ENCODE measurements at places on chromosomes 7 and 10.

GRCh38 chr7:151245360-151246101, 3.0 kb downstream of the SMARCD3 start:
- no peak overlapping the region for H3K4me3 ChIP-seq
- peak overlapping the region; percentile 3 for H3K27ac ChIP-seq
- no peaks in the 10 kb centered on the region for H3K27me3 ChIP-seq
- H3K36me3 ChIP-seq = no peaks in the 10 kb centered on the region
- DNase-seq = peak; percentile 53

DNA sequence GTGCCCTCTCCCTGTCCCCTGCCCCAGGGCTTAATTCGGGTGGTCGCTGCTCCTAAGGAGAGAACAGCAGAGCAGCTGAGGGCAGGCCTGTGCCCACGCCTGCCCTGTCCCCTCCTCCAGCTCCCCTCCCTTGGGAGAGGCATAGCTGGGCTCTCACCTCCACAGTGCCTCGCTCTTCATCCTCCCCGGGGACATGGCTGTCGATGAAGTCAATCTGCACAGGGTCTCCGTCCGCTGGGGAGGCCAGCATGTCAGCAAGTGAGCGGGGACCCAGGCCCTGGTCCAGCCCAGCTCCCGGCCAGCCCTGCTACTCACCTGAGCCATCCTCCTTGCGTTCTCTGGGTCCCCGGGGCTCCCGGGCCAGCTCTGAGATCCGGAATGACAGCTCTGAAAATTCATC, 3.8 kb upstream of the SAP25 start:
- no peaks in the 10 kb centered on the region for H3K27me3 ChIP-seq
- peaks cover 2% of the 10 kb centered on the region for H3K4me1 ChIP-seq
- no peak overlapping the region for H3K4me3 ChIP-seq

DNA sequence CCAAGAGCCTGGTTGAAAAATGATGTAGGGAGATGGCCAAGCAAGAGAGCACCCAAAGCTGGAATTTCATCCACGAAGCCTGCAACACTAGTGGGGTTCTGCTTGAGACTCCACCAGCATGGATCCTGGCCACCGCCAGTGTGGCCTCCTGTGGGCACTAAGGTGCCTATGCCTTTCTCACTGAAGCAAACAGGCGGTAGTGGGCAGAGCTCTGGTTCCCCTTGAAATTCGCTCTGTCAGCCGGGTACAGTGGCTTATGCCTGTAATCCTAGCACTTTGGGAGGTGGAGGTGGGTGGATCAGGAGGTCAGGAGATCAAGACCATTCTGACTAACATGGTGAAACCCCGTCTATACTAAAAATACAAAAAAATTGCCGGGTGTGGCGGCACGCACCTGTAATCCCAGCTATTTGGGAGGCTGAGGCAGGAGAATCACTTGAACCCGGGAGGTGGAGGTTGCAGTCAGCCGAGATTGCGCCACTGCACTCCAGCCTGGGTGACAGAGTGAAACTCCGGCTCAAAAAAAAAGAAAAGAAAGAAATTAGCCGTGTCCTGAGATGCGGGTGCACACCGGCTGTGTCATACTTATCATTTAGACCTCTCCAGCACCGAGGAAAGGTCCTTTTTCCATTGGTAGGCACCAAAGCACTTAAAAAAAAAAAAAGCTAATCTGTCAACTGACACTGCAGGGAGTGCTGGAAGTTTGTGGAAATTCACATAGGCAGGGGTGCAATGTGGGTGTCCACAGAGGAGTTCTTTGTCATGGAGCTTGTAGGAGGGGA, 28.3 kb downstream of the CCM2 start:
- peaks cover 5% of the 10 kb centered on the region for H3K4me1 ChIP-seq
- H3K27ac ChIP-seq = no peak overlapping the region
- H3K4me3 ChIP-seq = no peak overlapping the region
- H3K27me3 ChIP-seq = no peaks in the 10 kb centered on the region
- H3K36me3 ChIP-seq = no peaks in the 10 kb centered on the region

- H3K36me3 ChIP-seq = no peaks in the 10 kb centered on the region
- no peaks in the 10 kb centered on the region for H3K27me3 ChIP-seq
- DNase-seq = no peak
These were observed 60.4 kb downstream of the FZD1 start for GRCh38 chr7:91324663-91325062.

GRCh38 chr7:116986611-116987565, 33.6 kb downstream of the ST7 start:
- H3K36me3 ChIP-seq = no peaks in the 10 kb centered on the region

DNA sequence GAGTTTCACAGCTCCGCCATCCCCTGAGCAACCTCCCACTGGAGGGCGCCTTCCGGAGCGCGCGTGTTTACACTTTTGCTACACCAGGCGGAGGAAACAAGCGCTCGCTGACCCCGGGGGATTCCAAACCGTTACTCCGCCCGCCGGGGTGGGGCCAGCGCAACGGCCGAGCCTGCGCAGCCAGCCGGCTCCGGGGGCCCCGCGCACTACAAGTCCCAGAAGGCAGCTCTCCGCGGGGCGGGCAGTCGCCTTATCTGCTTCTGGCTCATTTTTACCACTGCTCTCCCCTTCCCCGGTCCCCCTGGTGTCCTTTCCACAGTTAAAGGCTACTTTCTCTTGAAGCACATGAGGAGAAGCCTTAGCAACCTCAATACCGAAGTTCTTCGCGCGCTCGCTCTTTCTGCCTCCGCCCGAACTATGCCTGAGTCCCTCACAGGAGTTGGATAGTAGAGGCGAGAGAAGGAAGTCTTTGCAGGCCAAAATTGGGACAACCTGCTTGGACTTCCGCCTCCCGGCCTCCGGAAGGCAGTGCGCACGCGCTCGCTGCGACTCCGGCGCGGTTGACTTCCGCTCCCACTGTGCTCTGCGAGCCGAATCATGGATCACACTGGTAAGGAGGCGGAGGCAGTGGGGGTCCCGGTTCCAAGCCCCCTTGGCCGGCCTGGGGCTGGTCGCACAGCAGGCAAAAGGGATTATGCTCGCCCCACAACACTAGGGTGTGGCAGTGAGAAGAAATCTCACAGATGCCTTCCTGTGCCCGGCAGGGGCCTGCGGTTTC, at the start of gene CBLL1:
Gene CBLL1, plus strand, starts transcription at position 576 of the 778 bp plus-strand sequence. Its CDS starts 22 bp downstream, at position 598.
- DNase-seq = peak; percentile 97
- peaks cover 20% of the 10 kb centered on the region for H3K4me1 ChIP-seq
- H3K4me3 ChIP-seq = peak within 1 kb of the TSS; percentile 82
- no peaks in the 10 kb centered on the region for H3K27me3 ChIP-seq

GRCh38 chr10:108014145-108014901, 849.8 kb upstream of the SORCS1 start:
- H3K27ac ChIP-seq = no peak overlapping the region
- H3K27me3 ChIP-seq = no peaks in the 10 kb centered on the region
- H3K4me3 ChIP-seq = no peak overlapping the region

GRCh38 chr7:139092090-139092796, 17.3 kb downstream of the ZC3HAV1 start:
- no peak overlapping the region for H3K27ac ChIP-seq
- peaks cover 7% of the 10 kb centered on the region for H3K36me3 ChIP-seq
- no peaks in the 10 kb centered on the region for H3K4me1 ChIP-seq
- H3K4me3 ChIP-seq = no peak overlapping the region
- peaks cover 2% of the 10 kb centered on the region for H3K27me3 ChIP-seq

GRCh38 chr10:114544045-114544659, 113.9 kb downstream of the ABLIM1 start:
- peaks cover 3% of the 10 kb centered on the region for H3K4me1 ChIP-seq
- no peak overlapping the region for H3K27ac ChIP-seq
- H3K4me3 ChIP-seq = no peak overlapping the region
- no peak for DNase-seq

GRCh38 chr10:78889536-78890063, 179.2 kb upstream of the ZMIZ1 start:
- DNase-seq = no peak
- H3K4me3 ChIP-seq = no peak overlapping the region
- no peak overlapping the region for H3K27ac ChIP-seq
- H3K4me1 ChIP-seq = no peaks in the 10 kb centered on the region
- no peaks in the 10 kb centered on the region for H3K27me3 ChIP-seq

GRCh38 chr10:33307835-33308234, 26.6 kb downstream of the NRP1 start:
- H3K27ac ChIP-seq = no peak overlapping the region
- no peak for DNase-seq
- no peaks in the 10 kb centered on the region for H3K27me3 ChIP-seq
- H3K4me3 ChIP-seq = no peak overlapping the region
- peaks cover 8% of the 10 kb centered on the region for H3K36me3 ChIP-seq

DNA sequence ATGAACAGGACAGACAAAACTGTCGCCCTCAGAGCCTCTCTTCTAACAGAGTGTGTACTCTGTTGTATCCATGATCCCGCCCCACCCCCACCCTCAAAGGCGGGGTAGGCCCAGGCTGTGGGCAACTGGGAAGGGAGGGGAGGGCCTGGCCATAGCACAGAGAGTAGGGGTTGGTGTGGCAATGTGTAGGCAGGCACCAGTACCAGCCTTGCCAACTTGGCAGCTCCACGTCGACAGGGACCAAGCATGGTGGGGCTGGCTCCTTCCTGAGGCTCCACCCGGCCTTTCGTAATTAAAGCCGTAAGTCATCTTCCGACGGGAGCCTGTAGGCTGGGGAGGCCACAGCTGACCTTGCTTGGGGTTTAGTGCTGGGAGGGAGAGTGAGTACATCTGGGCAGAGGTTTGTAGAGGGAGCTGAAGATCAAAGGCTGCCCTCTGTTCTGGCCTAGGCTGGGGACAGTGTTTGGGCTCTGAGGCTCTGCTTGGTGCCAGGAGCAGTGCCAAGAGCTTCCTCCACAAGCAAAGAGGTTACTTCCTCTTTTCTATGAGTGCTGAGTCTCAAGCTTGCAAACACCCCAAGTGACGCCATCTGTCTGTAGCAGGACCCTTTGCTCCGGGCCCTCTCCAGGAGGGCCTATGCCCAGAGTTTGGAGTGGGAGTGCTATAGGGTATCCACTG, 121.6 kb downstream of the C10orf105 start:
- no peak overlapping the region for H3K4me3 ChIP-seq
- H3K27ac ChIP-seq = no peak overlapping the region
- peak; percentile 49 for DNase-seq

DNA sequence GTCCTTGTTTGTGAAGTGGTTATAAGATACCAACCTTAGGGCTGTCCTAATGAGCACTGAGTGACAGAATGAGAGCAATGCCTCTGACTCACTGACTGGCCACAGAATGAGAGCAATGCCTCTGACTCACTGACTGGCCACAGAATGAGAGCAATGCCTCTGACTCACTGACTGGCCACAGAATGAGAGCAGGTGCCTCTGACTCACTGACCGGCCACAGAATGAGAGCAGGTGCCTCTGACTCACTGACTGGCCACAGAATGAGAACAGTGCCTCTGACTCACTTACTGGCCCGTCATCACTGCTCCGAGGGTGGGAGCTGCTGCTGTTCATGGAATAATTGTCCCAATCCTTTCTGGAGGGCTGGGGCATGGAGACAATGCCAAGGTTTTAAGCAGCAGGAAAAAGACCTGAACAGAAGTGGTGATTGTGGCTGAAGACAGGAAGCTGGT, 265.2 kb upstream of the PPP2R2D start:
- no peak for DNase-seq
- no peaks in the 10 kb centered on the region for H3K27me3 ChIP-seq
- no peak overlapping the region for H3K4me3 ChIP-seq
- no peaks in the 10 kb centered on the region for H3K4me1 ChIP-seq

- no peak overlapping the region for H3K27ac ChIP-seq
- no peak for DNase-seq
- H3K4me1 ChIP-seq = no peaks in the 10 kb centered on the region
- no peak overlapping the region for H3K4me3 ChIP-seq
These were observed 90.0 kb downstream of the PLCE1 start for GRCh38 chr10:94083662-94084265.

GRCh38 chr10:26881600-26882331, 21.0 kb upstream of the ABI1 start:
- no peaks in the 10 kb centered on the region for H3K4me1 ChIP-seq
- H3K27ac ChIP-seq = no peak overlapping the region
- H3K36me3 ChIP-seq = no peaks in the 10 kb centered on the region
- no peak overlapping the region for H3K4me3 ChIP-seq

DNA sequence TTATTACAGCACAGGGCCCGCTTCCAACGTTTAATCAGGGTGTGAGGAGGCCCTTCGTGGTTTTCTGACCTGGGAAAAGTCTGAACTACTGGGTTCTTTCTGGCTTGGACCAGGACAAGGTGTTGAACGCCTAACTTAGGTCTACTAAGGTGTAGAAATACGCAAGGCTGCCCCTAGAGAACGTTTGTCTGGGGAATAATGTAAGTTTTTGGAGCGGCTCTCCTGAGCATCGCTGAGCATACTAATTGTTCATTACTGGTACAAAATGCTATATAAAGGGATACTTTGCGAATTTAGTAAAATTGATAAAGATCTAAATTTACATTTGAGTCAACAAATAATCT, 32.4 kb upstream of the TOMM7 start:
- H3K27me3 ChIP-seq = no peaks in the 10 kb centered on the region
- peak overlapping the region; percentile 71 for H3K4me3 ChIP-seq
- DNase-seq = no peak
- H3K27ac ChIP-seq = peak overlapping the region; percentile 95
- H3K4me1 ChIP-seq = no peaks in the 10 kb centered on the region

DNA sequence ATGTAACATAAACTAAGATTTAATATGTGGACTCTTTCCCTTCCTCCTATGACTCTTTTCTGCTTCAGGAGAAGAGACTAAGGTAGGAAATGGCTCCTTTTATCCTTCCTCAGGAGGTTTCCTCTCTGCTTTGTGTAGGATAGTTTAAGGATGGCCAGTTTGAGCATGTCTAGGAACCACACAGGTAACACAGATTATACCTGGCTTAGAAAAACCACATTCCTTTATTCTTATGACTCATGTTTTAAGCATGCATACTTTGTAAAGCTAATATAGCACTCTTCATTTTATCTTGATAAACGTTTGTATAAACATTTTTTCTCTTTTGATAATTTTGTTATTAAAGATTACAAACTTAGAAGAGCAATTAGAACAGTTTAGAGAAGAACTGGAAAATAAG, 57.8 kb downstream of the CYP51A1 start:
- no peaks in the 10 kb centered on the region for H3K27me3 ChIP-seq
- no peaks in the 10 kb centered on the region for H3K4me1 ChIP-seq
- DNase-seq = peak; percentile 21
- no peak overlapping the region for H3K4me3 ChIP-seq
- no peak overlapping the region for H3K27ac ChIP-seq

GRCh38 chr10:125911990-125912389, 15.6 kb downstream of the FANK1 start:
- no peak for DNase-seq
- no peak overlapping the region for H3K27ac ChIP-seq
- H3K4me1 ChIP-seq = no peaks in the 10 kb centered on the region
- H3K36me3 ChIP-seq = no peaks in the 10 kb centered on the region

GRCh38 chr10:7085913-7086589, 324.8 kb downstream of the SFMBT2 start:
- H3K4me3 ChIP-seq = no peak overlapping the region
- peak; percentile 67 for DNase-seq
- no peaks in the 10 kb centered on the region for H3K36me3 ChIP-seq

DNA sequence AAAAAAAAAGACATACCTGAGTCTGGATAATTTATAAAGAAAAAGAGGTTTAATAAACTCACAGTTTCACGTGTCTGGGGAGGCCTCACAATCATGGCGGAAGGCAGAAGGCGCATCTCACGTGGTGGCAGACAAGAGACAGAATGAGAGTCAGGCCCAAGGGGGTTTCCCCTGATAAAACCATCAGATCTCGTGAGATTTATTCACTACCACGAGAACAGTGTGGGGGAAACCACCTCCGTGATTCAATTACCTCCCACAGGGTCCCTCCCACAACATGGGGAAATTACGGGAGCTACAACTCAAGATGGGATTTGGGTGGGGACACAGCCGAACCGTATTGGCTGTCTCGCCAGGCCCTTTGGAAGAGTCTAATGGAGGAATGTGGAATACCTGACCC, 9.0 kb upstream of the MAFK start:
- peaks cover 14% of the 10 kb centered on the region for H3K27me3 ChIP-seq
- no peaks in the 10 kb centered on the region for H3K4me1 ChIP-seq
- no peak for DNase-seq
- H3K36me3 ChIP-seq = no peaks in the 10 kb centered on the region
- H3K27ac ChIP-seq = no peak overlapping the region
- H3K4me3 ChIP-seq = no peak overlapping the region

All from lung (tissue), 17 donors.